BJ (cell line): ENCODE measurements at places on chromosomes 6 and 20.

GRCh38 chr6:103784117-103784516 is 1075.6 kb downstream of the HACE1 start:
- no peak for DNase-seq

DNA sequence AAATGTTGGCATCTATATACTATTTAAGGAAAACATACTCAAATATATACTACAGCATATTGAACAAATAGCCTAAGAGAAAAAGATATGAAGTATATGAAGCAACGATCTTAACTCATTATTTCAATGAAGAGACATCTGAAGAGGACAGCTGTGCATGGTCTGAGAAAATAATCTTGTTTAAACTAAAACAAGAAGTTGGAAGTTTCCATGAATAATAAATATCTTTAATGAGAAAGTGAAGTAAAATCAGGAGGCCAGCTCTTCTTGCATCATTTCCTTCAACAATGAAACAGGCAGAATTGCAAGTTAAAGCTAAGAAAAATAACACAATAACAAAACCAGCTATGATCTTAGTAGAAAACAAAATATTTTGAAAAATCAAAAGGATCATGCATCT is 1265.4 kb upstream of the MAP3K7 start:
- no peak for DNase-seq

- DNase-seq = no peak
Observed at GRCh38 chr20:22700367-22700766, 116.0 kb upstream of the FOXA2 start.

DNA sequence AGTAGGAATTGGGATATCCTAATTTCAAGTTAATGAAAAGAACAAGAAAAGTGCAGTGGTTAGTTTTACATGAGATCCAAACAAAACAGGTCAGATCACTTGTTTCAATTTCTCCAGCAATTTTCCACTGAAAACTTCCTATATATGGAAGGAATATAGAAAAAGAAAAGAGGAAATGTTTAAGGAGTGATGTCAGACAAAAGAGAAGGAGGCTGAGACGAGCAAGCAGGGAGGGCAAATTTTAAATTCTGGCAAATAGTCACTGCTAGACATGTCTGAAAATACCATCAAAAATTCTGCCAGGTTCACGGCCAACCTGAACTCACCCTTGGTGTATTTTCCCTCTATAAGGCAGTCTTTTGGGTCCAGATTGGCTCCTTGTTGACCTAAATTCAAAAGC is 9.5 kb upstream of the NUP153 start:
- DNase-seq = no peak
